NCI-H2081 treated with DMSO at 0.1 percent for 48 hours (cell line): ENCODE measurements at places on chromosomes 2 and 18.

DNA sequence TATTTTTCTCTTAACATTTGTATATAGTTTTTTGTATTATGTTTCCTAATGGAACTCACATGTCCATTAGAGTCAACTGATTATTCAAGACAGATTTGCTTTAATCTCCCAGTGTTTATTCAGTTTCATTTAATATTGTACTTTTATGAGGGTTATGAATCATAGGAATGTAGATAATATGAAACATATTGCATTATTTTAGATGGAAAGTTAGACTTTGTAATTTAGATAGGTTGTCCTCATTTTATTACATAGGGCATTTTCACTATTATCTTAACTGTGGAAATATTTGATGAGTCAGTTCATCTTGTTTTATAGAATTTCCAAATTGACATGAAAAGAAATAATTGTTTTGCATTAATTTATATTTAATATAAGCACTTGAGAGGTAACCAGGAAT lies 240.8 kb downstream of the PLCL1 start:
- DNase-seq = no peak

GRCh38 chr18:31206071-31206470 lies 43.4 kb upstream of the DSC1 start:
- no peak for DNase-seq

DNA sequence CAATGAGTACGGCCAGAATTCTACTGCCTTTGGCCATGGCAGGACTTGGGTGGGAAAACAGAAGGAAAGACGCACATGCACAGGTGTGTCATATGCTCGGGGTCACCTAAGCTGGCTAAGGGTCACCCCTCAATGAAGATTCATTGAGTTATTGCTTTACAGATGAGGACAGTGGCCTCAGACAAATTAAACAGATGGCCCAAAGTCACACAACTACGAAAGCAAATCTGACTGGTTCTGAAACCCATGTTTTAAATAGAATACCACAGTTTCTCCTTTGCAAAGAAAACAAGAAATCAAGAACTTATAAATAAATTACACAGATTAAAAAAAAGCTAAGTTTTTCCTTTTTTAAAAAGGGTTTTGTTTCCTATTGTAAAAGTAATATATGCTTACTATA lies 70.5 kb downstream of the ID2 start:
- DNase-seq = no peak

DNA sequence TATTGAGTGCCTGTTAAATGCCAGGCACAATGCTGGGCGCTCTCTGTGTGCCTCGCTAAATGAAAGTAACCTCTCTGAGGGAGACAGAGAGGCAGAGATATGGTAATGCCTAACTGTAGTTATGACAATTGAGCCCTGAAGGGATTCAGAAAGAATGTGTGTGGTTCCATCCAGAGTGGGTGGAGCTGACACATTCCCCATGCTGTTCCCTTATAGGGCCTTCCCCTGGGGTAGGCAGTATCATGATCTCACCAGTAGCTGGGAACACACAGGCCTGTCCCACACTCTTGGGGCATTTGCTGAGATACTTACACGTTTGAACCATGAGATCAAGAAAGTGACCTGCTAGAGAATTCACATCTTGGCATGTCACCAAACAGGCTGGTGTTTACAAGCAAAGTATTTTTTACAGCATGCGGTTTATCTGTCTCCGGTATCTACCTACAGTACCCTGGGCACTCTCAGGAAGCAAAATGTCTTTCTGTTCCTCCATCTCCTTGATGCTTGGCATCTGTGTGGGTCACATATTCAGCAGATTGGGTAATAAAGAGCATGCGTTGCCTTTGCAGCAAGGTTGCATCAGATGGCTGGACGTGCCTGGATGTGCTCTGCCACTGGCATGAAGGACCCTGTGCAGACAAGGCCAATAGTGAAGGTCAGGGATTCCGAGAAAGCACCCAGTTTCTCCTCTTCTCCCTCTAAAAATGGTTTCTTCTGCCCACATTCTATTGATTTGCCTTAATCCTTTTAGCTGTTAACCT lies 9.4 kb downstream of the CTIF start:
- no peak for DNase-seq
